ENCODE measurements at places on chromosomes 1 and 21.

- DNase-seq: no peak
Measured at GRCh38 chr1:183328371-183328770, 89.8 kb downstream of the NMNAT2 start.

DNA sequence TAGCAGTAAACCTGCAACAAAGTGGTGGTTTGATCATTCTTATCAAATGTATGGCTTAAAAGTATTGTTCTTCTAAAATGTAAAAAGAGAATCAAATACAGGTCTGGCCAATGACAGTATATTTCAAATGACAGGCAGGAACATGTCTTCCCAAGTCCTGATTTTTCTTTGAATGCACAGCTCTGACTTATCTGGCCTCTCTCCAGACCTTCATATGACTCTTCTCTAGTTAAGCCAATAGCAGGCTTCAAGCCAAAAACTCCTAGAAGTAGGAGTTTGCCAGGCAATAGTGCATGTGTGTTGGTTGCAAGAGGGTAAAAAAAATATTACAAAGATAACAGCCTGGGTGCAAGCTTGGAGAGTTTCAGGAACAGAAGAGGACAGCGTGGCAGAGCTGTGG lies 345.5 kb downstream of the SMYD3 start:
- peak; percentile 52 for DNase-seq

GRCh38 chr1:85573322-85573721 lies 7.2 kb upstream of the CCN1 start:
- DNase-seq: no peak

DNA sequence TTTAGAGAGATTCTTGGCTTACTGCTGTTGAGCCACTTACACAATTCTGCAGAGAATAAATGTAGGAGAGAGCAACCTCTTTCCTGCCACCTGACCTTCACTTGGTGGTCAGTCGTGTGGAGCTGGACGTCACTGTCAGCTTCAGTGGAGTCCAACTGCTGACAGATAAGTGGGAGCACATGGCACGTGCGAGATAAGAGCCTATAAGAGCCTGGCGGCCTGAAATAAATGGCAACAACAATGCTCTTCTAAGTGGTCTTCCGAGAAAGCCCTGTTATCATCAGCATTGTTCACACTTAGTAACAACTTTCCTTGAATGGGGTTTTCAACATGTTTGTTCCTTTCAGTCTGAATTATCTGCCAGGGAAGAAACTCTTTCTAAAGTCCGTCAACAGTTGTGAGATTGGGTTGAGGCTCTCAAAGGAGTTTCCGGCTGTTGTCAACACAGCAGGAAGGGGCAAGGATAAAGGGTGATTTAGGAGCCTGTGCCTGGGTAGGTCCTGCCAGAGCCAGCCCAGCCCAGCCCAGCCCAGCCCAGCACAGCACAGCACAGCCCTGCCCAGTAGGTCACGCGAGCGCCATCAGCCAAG lies 57.2 kb upstream of the RUNX1 start:
- DNase-seq: no peak

- peak; percentile 74 for DNase-seq
Measured at GRCh38 chr21:45147473-45148315, 73.3 kb downstream of the ADARB1 start.

DNA sequence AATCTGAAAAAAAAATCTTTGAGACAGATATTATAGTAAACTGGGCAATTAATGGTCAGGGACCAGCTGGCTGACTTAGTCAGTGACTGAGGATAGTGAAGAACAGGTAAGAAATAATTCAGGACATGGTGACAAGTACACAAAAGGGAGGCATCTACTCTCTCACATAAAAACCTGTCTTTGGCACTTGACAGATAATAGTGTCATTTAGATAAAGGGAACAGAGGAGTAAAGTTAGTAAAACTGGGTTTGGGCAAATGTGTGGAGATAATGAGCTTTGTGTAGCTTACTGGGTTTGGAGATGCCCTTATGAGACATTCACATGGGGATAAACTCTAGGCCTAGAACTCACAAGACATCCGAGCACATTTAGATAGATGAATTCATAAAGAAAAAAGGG lies 4.0 kb downstream of the SSX2IP start:
- DNase-seq: no peak

DNA sequence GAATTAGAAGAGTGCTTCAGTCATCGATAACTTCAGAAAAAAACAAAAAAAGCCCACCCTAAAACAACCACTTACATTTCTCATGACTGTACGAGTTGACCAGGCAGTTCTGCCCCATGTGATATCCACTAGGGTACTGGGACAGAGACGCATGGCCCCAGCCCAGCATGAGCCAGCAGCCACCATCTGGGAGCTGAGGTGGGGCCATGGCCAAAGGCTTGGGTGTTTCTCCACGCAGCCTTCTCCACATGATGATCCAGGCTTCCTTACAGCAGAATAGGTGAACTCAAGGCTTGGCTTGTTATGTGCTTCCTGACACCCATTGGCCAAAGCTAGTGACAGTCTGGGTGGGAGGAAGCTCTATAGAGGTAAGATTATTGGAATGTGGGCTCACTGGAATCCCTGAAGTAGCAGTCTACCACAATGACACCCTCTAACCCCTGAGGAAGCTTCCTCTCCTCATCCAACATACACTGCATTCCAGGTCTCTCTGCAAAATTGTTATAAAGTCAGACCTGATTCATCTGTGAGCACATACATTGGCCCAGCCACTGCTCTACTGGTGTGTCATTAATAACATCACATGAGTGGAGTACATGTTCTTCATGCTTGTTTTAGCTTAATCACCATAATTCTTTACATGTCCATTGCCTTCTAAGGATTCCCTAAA lies 66.3 kb upstream of the NTPCR start:
- no peak for DNase-seq

DNA sequence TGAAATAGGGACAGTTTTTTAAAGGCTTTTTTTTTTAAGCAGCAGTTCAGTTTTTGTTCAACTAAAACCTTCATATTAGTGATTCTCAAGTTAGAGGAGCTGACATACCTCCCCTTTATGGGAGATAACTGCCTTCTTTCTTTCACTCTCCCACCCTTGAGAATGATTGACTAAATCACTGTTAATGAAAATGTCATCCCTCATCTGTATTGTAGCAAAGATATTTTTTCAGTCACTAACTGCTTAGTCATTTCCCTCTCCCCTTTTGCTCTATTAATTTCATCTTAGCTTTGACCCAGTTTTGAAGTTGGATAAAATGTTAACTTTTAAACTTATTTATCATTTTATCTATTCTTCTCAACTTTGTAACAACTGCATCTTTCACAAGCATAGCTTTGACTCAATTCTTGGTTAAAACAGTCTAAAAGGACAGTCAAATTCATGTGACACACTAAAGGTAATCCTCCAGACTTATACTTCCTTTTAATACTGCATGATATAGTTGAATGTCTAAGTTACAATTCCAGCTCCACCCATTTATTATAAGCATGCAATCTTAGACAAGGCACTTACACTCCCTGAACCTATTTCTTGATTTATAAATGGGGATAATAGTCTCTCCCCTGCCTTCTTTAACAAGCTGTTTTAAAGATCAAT lies 17.1 kb downstream of the CAPZA1 start:
- DNase-seq: no peak

DNA sequence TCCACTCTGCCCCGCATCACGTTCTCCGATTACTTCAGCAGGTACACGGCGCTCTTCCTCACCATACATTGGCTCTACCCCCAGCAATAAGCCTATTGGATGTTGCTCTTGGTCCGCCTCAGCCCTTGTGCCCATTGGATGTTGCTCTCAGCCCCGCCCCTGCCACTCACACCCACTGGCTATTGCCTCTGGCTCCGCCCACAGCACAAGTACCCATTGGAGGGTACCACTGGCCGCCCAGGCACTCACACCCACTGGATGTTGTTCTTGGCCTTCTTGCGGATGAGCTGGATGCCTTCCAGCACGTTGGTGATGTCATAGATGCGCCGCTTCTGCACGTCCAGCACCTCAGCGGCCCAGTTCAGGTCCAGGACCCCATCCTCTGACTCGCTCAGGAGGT lies 9.4 kb downstream of the E2F2 start:
- no peak for DNase-seq

DNA sequence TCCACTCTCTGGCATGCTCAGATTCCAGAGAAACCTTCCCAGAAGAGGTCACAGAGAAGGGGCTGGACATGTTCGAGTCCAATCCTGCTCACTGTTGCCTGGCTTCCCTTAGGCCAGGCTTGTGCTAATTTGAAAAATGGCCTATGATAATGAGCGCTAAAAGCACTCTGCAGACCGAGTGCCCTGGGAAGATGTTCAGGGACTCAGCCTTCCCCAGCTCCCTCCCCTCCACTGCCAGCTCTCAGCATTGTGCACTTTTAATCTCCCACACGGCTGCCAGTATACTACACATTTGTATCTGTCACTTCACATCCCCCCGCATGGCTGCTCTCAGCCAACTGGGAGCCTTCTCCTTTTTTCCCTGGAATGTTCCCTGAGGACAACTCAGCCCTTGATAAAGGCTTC lies 24.1 kb downstream of the FAM163A start:
- no peak for DNase-seq

DNA sequence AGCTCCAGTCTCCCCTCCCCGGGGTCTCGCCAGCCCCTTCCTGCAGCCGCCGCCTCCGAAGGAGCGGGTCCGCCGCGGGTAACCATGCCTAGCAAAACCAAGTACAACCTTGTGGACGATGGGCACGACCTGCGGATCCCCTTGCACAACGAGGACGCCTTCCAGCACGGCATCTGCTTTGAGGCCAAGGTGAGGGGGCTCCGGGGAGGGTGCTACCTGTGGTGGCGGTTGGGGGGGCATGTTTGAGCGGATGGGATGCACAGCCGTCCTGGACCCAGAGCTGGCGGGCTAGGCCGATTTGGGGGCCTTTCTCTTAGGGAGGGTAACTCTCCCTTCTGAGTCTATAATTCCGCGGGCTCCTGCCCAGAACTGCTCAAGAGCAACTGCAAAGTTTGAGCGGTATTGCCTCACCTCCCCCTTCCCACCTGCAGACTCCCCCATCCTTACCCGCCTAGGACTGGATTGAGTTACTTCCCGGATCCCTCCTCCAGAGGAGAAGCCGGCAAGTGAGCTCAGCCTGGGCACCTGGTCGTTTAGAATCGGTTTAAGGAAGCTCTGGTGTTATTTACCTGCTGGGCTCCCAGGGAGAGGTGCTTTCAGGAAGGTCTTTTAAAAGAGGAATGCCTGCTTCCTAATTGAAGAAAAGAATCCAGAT lies 730 bp downstream of the NOS1AP start:
- DNase-seq: peak; percentile 85

GRCh38 chr1:184945029-184945428 lies 29.3 kb downstream of the NIBAN1 start:
- DNase-seq: no peak

DNA sequence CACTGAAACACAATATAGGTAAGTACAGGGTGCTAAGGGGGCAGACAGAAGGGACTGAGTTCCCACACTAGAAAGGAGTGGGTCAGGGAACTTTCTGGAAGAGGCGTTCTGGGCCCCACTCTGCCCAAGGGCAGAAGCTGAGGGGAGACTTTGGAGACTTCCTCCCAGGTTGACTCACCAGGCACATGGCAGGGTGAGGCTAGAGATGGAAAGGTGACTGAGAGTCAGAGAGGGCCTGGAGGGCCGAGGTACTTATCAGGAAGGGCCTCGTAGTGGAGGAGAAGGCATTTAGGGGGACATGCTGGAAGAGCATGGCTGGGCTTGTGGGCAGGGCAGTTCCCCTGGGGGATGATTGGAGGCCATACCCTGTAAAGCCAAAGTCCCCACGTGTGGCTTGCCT lies 159.9 kb upstream of the JUN start:
- no peak for DNase-seq

DNA sequence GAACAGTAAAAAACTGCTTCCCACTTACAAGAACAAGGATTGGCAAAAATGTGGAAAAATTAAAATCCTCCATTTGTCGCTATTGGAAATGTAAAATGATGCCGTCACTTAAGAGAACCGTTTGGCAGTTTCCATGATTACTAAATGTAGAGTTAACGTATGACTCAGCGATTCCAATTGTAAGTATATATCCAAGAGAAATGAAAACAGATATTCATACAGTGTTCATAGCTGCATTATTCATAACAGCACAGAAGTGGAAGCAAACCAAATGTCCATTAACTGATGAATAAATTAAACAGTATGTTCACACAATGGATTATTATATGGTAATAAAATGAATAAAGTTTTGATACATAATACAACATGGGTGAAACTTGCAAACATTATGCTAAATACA lies 971.0 kb downstream of the AMY1C start:
- DNase-seq: no peak

DNA sequence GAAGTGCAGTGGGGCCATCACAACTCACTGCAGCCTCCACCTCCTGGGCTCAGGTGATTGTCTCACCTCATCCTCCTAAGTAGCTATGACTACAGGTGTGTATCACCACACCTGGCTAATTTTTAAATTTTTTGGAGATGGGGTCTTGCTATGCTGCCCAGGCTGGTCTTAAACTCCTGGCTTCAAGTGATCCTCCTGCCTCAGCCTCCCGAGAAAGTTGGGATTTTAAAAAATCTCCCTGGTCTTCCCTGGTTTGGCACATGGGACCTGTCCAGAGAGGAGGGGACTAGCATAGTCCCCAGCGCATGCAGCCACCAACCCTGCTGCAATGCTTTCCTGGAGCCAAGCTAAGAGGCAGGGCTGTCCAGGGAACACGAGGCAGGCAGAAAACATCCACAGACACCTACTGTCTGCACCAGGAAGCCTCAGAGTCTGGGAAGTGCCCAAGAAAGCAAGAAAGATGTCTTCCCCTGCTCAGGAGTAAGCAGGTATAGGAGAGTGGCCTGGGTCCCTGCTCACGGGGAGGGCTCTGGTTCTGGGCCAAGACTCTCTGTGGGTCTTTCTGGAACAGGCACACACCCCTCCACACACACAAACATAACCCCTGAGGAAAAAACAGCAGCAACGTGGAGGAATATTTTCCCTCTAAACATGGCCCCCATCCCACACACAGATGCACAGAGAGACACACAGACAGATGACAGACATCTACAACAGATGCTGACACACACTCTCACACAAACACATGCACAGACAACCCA lies 30.8 kb downstream of the ECE1 start:
- no peak for DNase-seq

GRCh38 chr21:32003411-32003810 lies 130.6 kb downstream of the HUNK start:
- DNase-seq: no peak

DNA sequence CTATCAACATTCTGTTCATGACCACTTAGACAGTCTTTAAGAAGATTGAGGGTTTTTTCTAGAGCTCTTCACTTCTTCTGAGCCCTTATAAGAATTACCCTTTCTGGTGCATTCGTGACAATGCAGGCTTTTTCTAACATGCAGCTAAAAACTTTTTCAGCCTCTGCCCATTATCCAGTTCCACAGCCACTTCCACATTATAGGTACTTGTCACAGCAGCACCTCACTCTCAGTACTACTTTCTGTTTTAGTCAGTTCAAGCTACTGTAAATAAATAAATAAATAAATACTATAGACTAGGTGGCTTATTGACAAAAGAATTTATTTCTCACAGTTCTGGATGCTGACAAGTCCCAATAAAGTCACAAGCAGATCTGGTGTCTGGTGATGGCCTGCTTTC lies 284.4 kb upstream of the PKN2 start:
- DNase-seq: no peak

DNA sequence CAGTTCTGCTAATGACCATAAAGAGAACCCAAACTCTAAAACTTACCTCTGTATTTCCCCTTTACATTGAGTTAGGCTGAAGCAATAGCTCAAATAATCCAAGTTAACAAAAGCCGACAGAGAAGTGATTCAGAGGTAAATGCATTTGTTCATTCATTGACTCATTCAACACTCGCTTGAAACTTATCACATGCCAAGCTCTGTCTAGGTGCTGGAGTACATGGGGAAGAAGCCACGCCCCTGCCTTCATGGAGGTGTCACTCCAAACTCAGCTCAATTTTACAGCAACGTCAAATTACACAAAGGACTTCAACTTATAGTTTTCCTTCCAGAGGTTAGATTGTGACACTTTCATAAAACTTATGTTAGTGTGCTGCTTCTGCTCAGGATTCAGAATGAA lies 45.8 kb downstream of the SLC25A24 start:
- DNase-seq: no peak

Measured in NCI-H69 (cell line).